Activated CD4-positive, alpha-beta T cell treated with anti-CD3 and anti-CD28 coated beads, Interleukin-2, amount 50 U/mL, for 4 hours (primary cell): ENCODE measurements at places on chromosomes 4 and X.

GRCh38 chr4:143356493-143356892 lies 19.8 kb downstream of the GAB1 start:
- DNase-seq = no peak

DNA sequence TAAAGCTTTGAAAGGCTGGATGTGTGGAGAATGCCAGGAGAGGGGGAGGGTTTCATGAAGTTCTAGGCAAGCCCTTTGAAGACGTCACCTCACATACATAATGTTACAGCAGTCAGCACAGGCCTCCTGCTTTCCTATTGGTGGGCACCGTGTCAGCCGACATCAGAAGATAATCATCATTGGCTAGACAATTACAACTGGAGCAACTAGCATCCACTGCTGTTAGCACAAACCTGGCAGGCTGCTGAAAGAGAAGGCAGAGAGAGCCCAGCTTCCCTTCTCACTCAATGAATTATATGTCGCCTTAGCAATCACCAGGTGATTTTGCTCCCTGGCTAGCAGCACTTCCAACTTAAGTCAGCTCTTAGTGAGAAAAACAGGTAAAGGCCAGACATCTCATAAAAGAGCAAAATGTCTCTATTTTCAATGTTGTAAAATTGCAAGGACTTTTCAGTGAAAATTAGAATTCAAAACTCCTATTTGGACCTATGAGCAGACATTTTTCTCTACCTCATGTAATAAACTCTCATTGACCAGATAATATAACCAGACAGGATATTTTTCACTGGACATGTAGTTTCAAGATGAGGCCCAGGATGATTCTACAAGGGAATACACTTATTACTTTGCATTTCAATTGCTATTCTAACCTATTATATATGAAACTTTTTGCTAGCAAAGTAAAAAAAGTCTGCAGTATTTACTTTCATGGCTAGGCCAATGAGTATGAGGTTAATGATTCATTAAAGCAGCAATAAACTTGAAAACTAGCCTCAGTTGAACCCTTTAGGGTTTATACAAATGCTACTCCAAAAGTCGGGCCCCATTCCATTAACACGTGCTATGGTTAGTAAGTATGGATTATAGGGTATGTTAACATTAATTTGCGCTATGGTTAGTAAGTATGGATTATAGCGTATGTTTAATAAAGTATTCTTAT lies 4.3 kb downstream of the ELOVL6 start:
- peak; percentile 67 for DNase-seq

- DNase-seq = no peak
Measured at GRCh38 chr4:151727365-151727764, 33.4 kb downstream of the GATB start.

GRCh38 chr4:84940960-84941359 lies 25.5 kb downstream of the WDFY3 start:
- no peak for DNase-seq

DNA sequence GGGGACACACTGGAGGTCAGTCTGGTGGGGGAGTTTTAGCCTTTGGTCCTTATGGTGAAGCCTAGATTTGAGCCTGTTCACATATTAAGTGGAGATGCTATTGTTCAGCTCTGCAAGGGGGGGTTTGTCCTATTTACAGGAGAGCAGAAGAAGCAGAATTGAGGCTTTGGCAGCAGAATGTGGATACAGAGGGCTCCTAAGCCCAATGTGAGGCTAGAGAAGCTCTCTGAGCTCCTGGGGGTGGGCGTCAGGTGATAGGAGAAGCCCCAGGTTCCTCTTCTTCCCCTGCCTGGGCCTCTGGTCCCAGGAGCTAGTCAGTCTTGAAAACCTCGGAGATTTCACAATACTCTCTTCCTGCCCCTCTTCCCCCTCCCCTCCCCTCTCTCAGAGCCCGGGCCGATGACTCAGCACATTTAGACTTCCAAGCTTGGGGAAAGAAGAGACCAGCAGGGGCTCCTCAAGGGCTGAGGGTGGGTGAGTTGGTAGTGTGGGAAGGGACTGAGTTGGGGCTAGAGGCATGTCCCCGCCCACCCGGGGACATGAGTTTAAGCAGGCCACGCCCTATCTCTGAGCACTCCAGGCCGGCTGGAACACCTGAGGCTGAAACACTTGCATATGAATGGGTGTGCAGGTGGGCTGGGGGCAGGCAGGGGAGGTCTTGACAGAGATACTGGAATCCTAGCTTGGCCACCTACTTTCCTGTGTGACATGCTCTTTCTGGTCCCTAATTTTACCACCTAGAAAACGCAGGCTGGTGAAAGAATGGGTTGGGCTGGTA lies 3.4 kb downstream of the TFE3 start:
- peak; percentile 46 for DNase-seq

DNA sequence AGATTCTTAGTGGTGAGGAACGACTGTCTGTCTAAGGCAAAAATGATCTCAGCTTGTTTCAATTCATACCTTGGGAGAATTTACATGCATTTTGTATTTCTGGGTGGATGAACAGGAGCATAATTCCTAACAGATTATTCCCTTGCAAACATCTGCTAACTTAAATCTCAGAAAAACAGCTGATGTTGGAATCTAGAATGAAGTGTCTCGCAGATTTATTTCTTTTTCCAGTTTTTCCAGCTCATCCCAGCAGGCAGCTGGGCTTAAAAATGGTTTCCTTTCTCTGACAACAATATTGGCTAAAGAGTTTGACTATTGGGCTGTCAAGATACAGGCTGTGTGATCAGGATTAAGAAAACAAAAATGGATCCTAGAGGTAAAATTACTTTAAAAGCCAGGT lies 1.1 kb downstream of the LNX1 start:
- DNase-seq = no peak

DNA sequence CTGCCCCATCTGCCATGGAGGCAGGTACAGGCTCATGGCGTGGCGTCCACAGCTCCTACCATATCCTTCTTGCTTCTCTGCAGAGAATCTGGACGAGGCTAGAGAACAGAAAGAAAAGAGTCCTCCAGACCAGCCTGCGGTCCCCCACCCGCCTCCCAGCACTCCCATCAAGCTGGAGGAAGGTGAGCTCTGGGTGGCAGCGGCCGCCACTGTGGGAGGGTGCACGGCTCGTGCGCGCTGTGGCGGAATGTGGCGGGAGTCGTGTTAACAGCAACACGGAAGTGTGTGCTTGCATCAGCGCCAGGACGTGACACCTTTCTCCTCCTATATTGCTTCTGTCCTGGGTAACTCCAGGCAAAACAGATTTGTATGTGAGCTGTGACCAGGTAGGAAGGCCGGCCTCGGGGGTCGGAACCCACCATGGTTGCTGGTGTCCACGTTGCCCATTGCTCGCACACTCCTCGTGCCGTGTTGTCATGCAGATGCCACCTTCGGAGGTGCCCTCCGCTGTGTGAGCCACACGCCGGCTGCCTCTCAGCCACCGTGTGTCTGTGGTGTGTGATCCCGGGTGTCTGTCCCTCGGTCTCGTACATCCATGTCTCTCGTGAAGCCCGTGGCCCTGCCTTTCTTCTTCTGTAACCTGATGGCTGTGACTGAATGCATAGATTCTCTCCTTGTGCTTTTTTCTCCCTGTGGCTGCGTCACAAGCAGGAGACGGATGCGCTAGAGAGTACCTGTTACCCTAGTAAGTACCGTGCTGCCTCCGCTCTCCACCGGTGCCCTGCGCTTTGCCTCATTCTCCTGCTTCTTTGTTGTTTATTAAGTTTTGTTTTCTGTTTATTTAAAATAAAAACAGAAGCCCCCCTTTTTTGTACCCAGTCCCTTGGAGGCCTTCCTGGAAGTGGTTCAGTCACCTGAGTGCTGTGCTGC lies 37.0 kb downstream of the NOP14 start:
- DNase-seq = no peak

DNA sequence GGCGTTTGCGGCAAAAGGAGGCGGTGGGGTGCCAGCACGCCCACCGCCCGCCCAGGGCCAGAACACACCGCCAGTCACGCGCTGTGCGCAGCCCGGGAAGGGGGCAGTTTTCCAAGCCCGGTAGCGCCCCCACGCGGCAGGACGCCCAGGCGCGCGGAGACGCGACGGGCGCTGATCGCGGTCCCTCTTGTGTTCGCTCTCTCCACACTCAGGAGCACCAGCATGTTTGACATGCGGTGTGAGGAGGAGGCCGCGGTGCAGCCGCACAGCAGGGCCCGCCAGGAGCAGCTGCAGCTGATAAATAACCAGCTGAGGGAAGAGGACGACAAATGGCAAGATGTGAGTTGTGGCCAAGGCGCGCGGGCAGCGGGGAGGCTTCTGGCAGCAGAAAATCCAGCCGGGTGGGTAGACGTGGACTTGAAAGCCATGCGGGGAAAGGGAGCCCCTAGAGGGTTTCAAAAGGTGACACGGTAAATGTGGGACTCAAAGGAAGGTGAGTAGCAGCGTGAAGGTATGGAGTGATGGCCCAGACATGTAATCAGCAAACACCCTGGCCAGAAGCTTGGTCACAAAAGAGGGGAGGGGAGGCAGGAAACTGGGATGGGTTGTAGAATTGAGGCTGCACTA lies 104.1 kb downstream of the PHOX2B start:
- DNase-seq = no peak

GRCh38 chr4:153248641-153249198 lies 44.5 kb downstream of the TRIM2 start:
- DNase-seq = no peak

- DNase-seq = peak; percentile 3
Measured at GRCh38 chrX:48573690-48574269, 504 bp upstream of the RBM3 start.

DNA sequence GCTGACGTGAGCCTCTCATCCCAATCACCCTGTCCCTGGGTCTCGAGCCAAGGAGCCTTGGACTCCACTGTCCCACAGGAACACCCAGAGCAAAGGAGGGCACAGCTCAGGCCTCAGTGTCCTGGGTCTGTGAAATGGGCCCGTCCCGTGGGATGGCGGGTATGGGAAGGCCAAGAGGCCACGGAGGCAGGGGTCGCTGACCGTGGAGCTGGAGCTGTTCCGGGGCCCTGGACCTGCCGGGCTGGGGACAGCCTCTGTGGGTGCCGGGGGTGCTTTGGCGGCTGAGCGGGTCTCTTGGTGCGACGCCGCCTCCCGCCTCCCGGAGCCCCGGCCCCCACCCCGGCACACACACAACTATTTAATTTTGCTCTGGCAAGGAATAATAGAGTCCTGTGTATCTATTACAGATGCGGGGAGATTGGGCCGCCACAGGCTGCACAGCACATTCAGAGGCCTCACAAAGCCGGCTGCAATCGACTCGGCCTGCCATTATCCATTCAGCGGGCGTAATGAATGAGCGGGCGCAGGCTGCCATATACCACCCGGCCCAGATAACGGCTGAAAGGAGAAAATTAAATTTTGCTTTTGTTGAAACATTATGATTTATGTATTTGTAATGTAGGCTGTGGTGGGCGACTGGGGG lies 83.9 kb upstream of the NKX1-1 start:
- DNase-seq = no peak

DNA sequence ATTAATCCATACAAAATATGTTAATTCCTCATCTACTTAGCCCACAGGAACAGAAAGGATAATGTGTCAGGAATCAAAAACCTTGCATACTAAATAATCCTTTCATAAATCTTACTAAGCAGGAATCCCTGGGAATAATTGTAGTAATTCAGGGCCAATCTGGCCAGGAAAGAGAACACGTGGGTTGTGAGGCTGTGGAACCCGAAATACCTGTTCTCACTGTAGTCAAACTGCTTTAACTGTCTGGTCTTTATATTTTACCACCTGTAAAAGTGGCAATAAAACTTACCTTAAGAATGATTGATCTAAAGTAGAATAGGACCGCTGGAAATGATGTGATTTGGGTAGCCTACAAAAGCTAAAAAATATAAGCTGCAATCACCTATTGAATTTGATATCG lies 1620.9 kb downstream of the STIM2 start:
- DNase-seq = no peak

DNA sequence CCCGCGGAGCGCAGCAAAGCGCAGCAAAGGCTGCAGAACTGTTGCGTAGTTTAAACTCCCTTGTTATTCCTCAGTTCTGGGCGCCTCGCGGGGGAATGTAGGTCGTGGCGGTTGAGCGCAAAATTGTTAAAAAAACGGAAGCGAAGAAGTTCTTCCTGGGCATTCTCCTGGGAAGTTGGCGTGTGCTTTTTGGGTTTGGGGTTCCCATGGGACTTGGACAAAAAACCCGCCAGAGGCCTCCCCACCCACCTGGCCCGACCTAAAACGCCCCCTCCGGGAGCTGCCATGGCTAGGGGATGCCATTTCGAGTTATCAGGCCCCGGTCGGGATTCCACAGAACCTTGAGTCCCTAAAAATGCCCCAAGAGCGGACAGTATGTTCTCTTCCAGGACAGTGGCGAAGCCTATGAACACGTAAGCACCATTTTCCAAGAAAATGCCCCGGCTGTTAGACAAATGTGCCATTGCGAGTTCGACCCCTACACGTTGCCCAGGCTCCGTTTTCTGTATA lies 8.9 kb downstream of the ZIC3 start:
- no peak for DNase-seq

- no peak for DNase-seq
Measured at GRCh38 chr4:2042947-2043395, 16.2 kb upstream of the NAT8L start.

GRCh38 chr4:80243274-80244018 lies 23.0 kb upstream of the FGF5 start:
- DNase-seq = no peak

- no peak for DNase-seq
Measured at GRCh38 chr4:152389359-152389758, 146.5 kb downstream of the FBXW7 start.

DNA sequence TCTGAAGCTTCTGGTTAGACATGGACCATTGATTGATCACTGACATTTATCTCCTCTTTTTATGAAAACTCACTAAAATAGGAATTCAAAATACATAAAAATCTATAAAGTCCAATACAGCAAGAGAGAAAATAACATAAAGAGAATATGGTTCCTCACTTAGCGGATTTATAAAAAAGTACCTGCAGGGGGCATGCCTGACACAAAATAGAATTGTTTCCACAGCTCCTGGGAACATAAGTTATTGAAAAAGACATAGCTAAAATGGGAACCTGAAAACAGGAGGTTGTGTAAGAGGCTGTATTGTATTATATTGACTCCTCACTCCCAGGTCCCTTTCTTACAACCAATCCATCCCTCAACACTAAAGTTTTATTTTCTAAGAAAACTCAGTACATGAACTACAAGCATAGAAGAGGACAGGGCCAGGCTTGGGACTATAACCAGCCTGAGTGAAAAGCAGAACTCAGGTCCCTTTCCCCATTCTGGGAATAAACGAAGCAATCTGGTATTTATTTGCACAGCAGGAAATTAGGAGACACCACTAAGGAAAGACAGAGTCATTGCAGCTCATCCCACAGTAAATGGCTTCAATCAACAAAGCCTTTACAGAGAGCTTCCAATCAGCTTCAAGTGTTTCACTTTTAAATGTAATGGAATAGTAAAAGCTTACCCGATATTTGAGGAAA lies 121.1 kb upstream of the NDST4 start:
- DNase-seq = no peak

DNA sequence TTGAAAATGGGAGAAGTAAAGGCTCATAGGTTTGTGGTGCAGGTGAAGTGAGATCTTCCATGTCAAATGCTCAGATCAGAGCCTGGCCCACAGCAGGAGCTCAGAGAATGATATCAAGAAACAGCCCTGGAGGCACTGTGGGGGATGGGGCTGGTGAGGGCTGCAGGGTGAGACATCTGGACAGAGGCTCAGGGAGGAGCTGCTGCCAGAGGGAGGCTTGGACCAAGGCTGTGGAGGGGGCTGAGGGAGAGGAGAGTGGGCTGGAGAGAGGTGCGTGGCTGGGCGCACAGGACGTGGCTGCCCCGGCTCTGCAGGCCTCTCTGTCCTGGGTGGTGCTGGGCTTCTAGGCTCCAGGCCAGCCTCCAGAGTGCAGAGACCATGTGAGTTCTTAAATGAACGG lies 5.6 kb downstream of the SORCS2 start:
- no peak for DNase-seq
